ENCODE measurements at places on chromosomes 11 and 22.
A peak's percentile ranks its signal among the peaks of the same experiment; 100 is the strongest.

- DNase-seq, result no peak
Observed at GRCh38 chr11:2882396-2883110, 3.0 kb downstream of the CDKN1C start.

DNA sequence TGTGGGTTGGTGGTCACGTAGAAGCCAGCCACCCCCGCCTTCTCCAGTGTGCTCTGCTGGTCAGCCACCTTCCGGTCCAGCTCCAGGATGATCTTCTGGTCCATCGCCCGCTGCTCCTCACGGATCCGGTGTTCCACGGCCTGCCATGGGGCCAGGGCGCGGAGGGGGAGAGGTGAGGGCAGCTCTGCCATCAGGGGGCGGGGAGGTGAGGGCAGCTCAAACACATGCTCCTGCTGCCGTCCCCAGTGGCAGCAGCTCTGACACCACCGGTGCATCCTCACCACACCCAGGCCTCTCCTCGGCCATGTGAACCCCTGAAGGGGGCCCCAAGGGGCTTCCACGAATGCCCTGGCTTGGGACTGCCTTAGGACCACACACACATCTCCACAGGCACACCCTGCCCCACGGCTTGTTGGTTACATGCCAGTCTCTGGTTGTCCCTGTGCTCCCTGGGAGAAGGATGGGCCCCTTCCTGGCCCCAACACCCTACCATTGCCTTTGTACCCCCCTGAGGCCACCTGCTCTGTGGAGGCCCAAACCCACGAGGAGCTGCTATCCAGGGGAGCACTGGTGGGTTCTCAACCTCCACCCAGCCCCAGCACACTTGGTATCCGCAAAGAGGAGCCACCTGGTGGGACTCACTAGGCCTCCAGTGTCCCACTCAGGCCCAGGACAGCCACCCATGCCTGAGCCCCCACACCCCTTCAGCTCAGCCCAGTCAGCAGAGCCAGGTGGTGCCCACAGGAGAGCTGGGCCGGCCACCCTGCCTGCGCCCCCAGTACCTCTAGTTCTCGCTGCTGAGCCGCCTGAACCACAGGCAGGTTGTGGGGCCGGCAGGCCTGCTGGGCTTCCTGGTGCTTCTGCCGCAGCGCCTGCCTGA, 4.3 kb downstream of the DGCR6L start:
- no peak for DNase-seq

GRCh38 chr11:70031631-70032469, 46.3 kb upstream of the ANO1 start:
- DNase-seq, result no peak

GRCh38 chr11:60872124-60872960, 5.0 kb downstream of the ZP1 start:
- DNase-seq, result no peak

GRCh38 chr11:43758927-43759326, 78.4 kb downstream of the HSD17B12 start:
- no peak for DNase-seq

DNA sequence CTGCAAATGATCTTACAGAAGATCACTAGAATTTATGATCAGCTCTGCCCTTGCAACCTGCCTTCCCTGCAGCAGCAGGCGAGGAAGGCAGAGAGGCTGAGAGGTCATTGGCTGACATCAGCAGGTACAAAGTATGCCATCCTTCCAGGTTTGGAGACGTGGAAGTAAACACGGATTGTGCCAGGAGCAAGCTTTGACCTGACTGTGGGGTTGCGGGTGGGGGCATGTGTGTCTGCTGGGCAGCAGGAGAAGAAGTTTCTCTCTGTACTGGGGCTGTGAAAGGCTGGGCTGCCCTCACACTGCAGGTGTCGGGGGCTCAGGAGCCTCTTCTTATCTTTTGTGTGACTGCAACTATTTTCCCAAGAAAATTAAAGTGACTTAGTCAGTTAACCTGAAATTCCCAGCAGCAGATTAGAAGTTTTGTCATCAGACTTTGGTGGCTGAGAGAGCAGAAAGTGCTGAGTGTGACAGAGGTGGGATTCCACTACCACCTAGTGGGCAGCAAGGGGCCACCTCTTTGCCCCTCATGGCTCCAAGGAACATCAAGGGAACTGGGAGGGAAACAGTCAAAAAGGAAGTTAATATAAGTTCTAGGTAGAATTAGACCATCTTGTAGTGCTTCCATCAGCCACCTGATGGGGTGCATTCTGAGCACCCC, 565.9 kb downstream of the ETS1 start:
- DNase-seq, result no peak

- DNase-seq, result no peak
Observed at GRCh38 chr11:44527476-44527875, 38.0 kb upstream of the CD82 start.

DNA sequence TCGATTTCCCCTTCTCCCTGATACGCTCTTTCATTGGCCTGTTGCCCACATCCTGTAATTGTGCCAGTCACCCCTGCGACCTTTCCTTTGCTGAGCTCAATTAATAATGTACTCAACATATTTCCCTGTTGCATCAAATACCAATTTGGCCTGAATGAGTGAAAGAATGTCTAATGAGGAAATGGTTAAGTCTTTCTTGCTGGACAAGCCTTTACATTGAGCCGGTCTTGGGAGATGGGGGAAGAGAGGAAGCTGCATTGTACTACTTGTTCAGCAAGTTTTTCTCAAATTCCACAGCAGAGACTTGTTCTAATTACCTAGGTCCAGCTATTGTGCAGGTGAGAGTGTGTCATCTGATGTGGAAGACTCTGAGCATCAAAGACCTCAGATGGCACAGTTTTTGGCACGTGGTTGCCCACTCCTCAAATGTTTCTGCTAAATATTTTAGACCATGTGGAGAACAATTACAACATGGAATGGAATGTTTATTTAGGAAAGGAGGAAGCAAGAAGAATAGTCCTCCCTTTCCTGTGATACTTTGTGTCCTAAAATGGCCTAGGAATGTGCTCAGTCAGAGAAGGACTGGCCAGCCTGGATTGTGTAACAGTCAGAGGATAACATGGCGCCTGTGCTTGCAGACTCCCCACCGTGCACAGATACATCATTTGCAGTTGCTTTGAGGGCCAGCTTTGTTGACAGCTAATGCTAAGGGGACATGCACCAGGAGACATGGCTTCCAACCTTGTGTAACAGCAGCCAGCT, 129.5 kb upstream of the E2F8 start:
- DNase-seq, result no peak

DNA sequence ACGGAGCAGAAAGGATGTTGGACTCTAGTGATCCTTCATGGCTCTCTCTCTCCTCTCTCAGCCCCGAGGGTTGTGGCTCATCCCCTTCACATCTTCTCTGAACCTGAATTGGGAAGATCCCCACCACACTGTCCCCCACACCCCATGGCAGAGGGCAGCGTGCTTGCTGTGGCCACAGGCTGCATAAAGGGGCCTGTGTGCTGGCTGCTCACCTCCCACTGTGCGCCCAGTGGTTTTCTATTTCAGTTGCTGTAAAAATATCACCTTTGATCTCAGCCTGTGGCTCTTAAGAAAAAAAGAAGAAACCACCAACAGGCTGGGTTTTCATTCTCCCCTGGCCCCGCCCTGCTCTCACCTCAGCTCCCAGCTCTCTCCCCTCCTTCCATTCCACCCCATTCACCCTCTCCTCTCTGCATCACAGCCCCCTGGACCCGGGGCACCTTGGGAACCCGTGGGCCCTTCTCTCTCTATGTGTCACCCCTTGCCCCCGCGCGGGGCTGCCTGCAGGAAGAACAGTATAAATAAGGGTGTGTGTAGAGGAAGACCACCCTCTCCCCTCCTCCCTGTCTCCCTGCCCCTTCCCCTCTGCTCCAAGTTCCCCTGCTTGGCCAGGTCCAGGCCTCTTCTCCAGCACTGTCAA, 25.8 kb upstream of the WNT11 start:
- DNase-seq, result no peak

- peak; percentile 49 for DNase-seq
Observed at GRCh38 chr22:20979243-20979809, 2.8 kb upstream of the LZTR1 start.

DNA sequence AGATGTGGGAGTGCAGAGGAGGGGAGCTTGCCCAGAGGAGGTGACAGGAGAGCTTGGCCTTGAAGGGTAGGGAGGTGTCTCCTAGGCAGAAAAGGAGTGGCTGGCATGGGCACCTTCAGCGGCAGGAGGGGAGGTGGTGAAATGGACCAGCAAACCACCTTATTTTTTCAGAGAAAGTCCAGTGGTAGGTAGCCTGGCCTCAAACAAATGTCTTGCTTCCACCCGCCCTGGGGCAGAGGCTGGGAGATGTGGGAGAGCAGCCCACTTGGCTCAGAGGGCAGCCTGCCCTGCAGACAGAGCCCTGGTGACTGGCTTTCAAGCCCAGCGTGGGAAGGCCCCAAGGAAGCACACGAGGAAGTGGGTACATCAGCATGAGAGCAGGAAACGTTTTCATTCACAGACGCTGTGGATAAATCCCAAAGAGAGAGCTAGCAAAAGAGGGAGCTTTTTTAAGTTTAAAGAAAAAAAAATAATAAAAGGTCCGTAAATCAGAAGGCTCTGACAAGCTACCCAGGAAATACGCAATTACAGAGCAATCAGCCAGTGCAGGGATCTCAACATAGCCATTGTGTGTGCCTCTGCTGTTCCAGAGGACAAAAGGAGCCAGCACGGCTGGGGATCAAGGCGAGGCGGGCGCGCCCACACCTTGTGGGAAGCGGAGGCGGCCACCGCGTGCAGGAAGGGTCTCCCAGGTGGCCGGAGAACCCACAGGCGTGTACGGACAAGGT, 238.7 kb upstream of the PLET1 start:
- no peak for DNase-seq

DNA sequence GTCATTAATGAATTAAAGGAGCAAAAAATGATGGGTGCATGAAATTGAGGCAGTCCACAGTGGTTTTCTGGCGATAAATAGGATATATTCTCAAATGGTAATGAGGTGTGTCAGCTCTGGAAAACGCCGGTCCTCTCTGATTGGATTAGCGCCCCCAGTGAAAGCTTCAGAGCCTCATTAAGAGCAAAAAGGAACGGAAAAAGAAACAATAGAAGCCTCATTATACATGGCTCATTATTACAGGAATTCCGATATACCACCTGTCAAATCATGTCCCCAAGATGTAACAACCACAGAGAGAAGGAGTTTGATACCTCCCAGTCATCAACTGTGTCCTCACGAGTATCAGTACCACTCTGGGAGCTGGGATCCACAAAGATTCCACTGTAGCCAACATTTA, 175.7 kb upstream of the PITPNB start:
- no peak for DNase-seq

GRCh38 chr11:76987203-76987602, 47.0 kb upstream of the B3GNT6 start:
- DNase-seq, result no peak

- no peak for DNase-seq
Observed at GRCh38 chr22:37560608-37561211, 430 bp downstream of the CDC42EP1 start.

GRCh38 chr22:47619631-47620030, 857.2 kb downstream of the TBC1D22A start:
- no peak for DNase-seq

DNA sequence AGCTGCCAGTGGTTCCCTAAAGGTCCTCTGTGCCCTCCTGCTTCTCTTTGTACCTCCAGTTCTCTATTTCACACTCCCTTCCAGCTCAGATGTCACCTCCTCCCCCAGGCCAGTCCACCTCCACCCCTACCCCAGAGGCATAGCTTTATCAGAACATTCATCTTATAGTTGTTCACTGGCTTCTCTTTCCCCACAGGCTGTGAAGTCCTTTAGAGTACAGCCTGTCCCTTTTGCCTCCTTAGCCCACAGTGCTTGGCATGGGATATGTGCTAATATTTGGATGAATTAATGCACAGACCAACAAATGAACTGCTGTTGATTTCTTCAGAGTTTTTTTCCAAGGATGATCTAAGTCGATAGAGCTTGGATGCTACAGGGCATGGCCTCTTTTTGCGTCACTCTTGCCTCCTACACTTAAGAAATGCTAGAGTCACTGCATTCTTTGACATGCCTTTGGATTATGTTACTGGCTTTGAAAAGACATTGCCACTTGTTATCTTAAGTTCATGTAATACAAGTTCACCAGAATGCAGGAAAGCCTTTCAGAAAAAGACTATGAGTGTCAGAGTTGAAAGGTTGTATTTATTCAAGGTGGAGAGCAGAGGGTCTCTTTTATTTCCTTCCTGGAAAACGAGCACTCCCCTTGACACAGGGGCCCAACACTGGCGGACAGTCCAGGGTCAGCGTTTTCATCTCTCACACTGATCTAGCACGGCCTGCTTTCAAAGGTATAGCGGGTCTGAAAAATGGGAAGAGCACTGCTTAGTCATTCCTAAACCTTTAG, 75.7 kb downstream of the PISD start:
- no peak for DNase-seq

DNA sequence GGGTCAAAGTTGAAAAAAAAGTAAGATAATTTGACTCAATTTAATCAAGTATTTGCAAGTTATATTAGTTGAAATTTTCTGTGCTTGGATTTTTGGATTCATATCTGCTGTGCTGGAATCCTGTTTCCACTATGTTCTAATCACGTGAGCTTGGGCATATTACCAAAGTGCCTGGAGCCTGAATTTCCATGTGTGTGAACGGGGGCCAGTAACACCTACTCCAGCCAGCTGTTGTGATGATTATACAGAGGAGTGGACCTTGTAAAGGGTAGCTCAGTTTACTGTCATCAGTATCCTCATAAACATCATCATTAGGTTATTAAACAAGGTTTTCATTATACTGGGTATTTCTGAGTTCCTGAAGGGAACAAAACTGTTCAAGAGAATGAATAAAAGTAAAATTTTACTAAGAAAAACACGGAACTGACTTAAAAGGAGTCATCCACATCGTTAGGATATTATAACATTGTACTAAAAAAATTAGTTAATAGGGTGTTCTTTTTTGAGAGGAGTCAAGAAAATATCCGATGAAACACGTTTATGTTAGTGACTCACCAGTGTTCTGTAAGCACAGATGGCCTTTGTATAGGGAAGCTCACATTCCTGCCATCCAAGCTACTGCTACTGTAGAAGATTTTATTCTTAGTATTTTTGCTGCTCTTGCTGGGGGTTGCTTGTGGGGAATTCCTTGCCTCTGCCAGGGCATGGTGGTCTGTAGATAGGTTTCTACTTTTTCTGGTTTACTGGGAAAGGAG, 144.1 kb downstream of the ARHGAP42 start:
- DNase-seq, result peak; percentile 69

- DNase-seq, result peak; percentile 14
Observed at GRCh38 chr11:62295504-62295903, 3.4 kb downstream of the SCGB1D4 start.

Measured in kidney epithelial cell (primary cell).